Thymus (tissue), 14 donors: ENCODE measurements at places on chromosomes 2 and 18. TPM values are rescaled to one million over a fixed set of nuclear protein-coding genes. Genes with fewer than 3 reads are reported as not detected.

DNA sequence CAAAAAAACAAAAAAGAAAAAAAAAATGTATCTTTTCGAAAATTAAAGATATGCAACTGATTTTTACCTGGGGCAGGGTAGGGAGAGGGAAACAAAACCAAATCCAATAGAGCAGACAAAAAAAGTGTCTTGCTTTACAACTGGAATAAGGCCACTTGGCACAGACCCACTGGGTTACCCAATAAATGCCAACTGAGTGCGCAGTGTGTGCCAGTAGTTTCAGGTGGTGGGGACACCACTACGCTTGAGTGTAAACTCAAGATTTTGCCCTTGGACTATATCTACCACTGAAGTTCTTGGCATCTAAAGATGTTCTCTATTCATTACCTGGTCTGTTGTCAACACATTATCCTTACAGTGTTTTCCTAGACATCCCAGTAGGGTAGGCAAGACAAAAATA lies 16.3 kb downstream of the VPS4B start:
- DNase-seq = no peak
- no peaks in the 10 kb centered on the region for H3K27me3 ChIP-seq
- H3K36me3 ChIP-seq = peaks cover 85% of the 10 kb centered on the region
- no peak overlapping the region for H3K27ac ChIP-seq
- no peaks in the 10 kb centered on the region for H3K4me1 ChIP-seq
- no peak overlapping the region for H3K4me3 ChIP-seq

DNA sequence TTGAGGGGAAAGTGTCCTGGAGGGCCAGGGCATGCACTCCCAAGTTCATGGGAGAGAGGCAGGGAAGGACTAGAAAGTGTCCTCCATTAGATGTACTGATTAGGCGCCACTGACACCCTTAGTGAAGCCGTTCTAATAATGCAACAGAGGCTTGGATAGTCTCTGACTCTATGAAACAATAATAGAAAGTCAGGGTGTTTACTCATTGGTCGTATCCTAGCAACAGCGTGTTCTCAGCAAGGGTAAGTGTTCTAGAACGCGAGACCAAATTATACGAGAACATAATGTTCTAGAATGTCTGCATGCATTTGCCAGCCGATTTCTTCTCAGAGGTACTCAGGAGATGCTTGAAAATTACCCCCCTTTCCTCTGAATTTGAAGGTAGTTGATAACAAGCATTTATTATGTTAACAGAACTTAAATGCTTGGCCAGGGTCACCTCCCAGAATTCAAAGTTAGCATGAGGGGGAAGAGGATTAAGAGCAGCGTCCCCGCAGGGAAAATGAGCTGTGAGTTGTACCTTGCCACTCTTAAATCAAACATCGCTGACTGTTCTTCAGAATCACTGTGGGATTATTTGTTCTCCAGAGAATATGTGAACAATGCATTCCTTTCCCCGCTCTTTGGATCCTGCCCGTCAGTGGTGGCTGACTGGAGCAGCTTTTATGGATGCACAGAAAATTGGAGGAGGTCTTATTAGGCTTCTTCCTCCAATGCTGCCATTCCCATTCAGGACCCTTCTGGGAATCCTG lies 33.7 kb upstream of the PDIA6 start:
- no peaks in the 10 kb centered on the region for H3K4me1 ChIP-seq
- peaks cover 20% of the 10 kb centered on the region for H3K27me3 ChIP-seq
- no peak overlapping the region for H3K27ac ChIP-seq
- no peaks in the 10 kb centered on the region for H3K36me3 ChIP-seq

- H3K27ac ChIP-seq = no peak overlapping the region
- H3K36me3 ChIP-seq = peaks cover 15% of the 10 kb centered on the region
- no peaks in the 10 kb centered on the region for H3K27me3 ChIP-seq
- no peak overlapping the region for H3K4me3 ChIP-seq
Observed at GRCh38 chr2:110674620-110675555, 3.0 kb downstream of the BUB1 start.

DNA sequence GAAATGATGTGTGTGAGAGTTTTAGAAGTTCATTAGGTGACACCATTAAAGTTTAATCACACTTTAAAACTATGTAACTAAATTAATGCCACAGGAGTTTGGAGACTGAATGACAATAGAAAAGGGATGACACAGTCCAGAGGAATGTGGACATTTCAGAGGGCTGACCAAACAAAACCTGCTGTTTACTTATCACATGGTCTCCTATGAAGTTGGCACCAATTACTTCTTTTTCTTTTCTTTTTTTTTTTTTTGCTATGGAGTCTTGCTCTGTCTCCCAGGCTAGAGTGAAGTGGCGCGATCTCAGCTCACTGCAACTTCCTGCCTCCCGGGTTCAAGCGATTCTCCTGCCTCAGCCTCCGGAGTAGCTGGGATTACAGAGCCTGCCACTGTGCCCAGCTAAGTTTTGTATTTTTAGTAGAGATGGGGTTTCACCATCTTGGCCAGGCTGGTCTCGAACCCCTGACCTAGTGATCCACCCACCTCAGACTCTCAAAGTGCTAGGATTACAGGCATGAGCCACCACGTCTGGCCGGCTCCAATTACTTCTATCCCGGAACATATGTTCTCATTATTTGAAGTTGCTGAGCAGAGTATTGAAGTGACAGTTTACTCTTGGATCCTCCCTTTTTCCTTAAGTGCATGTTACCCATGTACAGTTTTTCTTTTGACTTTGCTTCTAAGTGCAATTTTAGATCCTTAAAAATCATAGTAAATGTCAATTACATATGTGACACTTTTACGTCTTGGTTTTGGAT lies 4.3 kb downstream of the AGPS start:
- no peak overlapping the region for H3K27ac ChIP-seq
- peaks cover 9% of the 10 kb centered on the region for H3K4me1 ChIP-seq
- no peak overlapping the region for H3K4me3 ChIP-seq
- no peak for DNase-seq
- no peaks in the 10 kb centered on the region for H3K27me3 ChIP-seq

Gene TRIM43
- 0.66 TPM for total RNA-seq

- H3K27me3 ChIP-seq = no peaks in the 10 kb centered on the region
- DNase-seq = no peak
- H3K4me1 ChIP-seq = no peaks in the 10 kb centered on the region
Observed at GRCh38 chr2:81324046-81324445, 1019.5 kb upstream of the LRRTM1 start.
